ENCODE measurements at places on chromosomes 1 and 21.

DNA sequence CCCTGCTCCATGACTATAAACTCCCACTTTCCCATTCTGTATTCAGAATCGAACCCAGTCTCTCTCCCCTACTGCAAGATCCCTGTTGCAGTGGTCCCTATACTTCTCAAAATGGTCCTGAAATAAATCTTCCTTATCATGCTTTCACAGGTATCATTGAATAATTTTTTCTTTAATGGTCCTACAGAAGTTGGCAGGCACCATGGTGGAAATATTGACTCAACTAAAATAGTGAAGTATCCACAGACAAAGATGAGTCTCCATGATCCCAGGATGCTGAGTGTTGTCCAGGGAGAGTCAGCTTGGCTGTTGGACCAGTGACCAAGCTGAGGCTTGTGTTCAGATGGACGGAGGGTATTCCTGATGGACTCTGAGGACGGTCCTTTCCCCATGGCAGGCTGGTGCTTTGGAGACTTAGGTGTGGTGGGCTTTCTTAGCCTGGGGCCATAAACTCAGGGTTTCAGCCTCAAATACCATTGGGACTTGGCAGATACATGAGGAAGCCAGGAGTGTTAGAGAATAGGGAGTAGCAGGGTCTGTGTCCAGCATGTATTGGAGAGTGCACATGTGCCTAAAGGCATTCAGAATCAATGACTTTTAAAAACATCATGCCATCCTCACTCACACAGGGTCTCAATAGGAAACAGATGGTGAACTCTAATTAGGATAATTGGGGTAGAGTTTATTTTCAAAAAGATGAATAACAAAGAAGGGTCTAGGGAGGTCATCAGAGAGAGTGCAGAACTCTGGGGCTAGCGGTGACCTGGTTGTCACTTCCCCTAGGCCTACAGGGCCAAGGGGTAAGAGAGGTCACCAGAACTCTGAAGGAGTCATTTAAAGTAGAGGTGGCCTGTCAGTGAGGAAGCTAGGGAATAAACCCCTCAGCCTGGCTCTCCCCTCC lies 19.8 kb downstream of the TINAGL1 start:
- no peak for DNase-seq

DNA sequence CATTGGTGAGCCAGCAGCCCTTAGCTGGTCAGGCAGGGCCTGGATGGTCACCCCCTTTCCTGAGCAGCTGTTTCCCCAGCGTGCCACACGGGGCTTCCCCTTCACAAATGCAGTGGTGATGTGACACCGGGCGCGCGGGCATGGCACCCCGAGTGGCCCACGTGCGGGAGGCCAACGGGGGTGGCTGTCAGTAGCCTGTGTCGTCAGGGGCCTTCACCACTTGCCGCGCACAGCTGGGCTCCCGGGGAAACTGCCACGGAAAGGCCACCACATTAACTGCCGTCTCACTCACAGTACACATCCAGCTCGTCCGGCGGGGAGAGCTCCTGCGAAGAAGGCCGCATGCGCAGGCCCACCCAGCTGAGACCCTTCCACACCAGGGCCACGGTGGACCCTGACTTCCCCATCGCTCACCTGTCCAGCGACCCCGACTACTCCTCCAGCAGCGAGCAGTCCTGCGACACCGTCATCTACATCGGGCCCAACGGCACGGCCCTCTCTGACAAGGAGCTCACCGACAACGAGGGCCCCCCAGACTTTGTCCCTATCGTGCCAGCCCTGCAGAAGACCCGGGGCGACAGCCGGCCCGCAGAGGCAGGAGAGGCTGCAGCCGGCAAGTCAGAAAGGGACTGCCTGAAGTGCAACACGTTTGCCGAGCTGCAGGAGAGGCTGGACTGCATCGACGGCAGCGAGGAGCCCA lies 530.5 kb downstream of the KIF26B start:
- DNase-seq: no peak

DNA sequence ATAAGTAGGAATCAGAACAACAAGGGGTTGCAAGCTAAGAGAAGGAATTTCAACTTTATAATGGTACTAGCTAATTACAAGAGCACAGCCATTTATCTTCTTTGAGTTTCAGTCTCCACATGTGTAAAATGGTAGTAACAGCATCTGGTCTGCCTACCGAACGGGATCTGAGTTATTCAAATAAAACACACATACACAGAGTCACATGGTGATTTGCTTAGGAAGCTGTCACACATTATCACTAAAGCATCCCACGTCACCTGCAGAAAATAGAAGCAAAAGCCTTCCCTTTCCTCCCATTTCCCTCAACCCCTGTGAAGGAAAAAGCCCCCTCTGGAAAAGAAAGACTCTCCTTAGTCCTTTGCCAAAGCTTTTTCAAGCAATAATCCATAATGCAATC lies 389.7 kb downstream of the OMA1 start:
- DNase-seq: no peak

DNA sequence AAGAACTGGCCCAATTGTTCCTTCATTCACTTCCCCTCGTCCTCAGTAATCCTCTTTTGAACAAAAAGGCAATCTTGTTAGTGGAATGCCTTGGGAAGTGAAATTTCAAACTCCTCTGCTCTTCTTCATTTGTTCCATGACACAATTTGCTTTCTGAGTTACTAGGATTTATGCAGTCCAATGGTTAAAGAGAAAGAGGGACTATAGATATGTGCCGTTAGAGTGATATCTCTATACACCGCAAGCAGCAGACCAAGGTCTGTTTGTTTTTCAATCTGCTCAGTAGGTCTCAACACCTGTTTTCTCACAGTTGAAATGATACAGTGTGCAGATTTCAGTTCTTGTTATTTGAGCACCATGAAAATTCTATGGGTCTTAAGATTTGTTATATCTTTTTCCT lies 244.0 kb downstream of the DNM3 start:
- DNase-seq: no peak

- no peak for DNase-seq
These were observed 38.5 kb downstream of the ABCD3 start for GRCh38 chr1:94456736-94457135.

DNA sequence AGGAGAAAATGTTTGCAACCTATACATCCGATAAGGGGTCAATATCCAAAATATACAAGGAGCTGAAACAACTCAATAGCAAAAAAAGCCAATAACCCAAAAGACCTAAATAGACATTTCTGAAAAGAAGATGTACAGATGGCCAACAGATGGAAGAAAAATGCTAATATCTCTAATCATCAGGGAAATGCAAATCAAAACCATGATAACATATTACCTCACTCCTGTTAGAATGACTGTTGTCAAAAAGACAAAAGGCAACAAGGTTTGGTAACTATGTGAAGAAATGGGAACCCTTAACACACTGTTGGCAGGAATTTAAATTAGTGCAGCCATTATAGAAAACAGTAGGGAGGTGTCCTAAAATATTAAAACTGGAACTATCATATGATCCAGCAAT lies 74.7 kb downstream of the LEPR start:
- DNase-seq: no peak

GRCh38 chr1:168947041-168947440 lies 159.4 kb upstream of the ATP1B1 start:
- no peak for DNase-seq

- DNase-seq: no peak
These were observed 16.8 kb downstream of the FCER1A start for GRCh38 chr1:159318784-159319551.

DNA sequence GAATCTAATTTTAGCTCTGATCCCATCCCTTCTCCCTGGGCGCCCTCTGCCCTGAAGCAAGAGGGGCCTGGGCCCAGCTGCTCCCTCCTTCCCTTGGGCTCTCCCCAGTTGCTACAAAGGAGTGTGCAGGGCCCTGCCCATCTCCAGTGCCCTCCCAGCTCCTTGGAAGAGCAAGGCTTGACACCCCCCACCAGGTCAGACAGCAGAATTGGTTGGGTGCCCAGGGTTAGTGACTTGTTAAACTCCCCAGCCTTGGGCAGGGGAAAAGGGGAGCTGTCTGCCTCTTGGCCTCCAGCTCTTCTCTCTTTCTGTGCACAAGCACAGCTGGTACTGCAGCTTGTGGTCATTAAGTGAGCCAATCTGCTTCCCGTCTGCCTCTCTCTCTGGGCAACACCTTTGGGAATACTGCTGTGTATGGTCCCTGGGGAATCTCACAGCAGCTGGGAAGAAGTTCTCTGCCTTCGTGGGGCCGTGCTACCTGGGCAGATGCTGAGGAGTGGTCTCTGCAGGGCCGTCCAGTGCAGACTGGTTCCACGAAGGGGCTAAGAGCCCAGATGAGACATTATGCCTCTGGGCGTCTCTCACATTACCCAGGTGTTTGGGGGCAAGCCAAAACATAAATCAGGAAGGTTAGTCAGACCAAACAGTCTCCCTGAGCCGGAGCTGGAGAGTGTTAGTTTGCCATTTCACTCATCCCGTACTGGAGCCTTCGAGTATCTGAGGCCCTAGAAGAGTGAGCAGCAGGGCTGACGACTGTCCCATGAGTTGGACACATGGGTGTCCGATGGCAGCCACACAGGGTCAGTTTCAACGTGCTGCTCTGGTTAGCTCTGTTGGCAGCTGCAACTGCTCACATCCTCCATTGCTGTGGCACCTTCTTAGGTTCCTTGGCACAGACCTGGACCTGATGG lies 37.3 kb downstream of the TMEM53 start:
- no peak for DNase-seq

DNA sequence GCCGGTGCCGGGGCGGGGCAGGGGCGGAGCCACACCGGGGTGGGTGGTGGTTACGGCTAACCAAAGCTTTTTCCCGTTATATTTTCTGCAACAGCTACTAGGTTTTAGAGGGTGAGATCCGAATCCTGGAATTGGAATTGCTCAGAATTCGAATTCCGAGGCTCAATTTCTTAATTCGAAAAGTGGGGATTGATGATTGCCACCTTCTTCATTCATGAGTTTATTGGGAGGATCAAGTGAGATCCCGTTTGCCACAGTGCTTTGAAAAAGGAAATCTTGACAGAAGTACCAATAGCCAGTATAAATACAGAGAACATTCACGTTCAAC lies 207 bp upstream of the SVBP start:
- DNase-seq: peak; percentile 92
